MG63 (cell line): ENCODE measurements at places on chromosomes 2 and 18.

DNA sequence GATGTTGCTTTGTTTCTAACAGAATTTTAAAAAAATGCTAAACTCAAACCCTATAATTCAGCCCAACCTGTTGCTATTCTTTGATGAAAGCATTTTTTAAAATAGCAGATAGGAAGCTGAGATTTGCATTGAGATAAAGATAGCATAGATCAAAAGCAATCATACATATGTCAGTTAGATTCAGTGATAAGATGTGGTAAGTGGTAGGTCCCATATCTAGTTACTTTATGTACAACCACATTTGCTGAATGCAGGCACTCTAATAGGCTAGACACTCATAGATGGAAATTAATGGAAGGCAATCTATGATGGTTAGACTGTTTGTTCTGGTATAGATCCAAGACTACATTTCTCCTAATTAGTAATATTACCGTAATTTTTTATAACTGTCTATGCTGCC lies 27.2 kb upstream of the C1D start:
- no peak for DNase-seq

GRCh38 chr2:193315428-193316091 lies 1120.8 kb upstream of the TMEFF2 start:
- no peak for DNase-seq

GRCh38 chr18:62420513-62421209 lies 95.6 kb downstream of the TNFRSF11A start:
- DNase-seq, result no peak

- no peak for DNase-seq
Measured at GRCh38 chr18:32201948-32202672, 12.3 kb downstream of the MEP1B start.

DNA sequence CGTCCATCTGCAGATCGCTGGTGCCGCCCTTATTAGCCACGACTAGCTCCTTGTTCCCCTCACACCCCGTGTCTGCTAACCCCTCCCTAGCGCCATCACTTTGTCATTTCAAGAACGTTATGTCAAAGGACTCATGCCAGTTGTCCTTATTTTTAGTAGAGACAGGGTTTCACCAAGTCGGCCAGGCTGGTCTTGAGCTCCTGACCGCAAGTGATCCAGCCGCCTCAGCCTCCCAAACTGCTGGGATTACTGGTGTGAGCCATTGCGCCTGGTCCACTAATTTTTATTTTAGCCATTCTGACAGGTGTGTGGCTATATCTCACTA lies 138.9 kb upstream of the HDAC4 start:
- no peak for DNase-seq

- DNase-seq, result no peak
Measured at GRCh38 chr18:63378919-63379638, 12.1 kb upstream of the KDSR start.

DNA sequence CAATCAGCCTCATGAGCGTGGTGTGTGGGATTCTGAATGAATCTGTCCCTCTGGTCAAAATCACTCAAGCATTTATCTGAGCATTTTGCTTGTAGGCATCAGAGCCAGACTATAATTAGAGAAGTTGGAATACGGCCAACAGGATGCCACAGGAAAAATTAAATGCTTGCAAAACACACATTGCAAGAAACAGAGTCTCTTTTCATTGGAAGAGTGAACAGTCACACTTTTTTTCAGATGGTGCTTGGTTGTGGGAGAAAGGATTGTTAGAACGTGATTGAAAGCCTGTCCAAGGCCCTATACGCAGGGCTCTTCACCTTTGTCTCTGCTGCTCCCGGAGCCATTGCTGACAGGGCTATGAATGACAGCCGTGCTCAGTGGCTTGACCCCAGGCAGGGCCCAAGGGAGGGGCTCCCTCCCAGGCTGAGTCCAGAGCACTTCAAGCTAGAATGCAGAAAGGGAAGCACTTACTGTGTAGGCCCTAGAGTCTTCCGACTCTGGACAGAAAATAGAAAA lies 59.8 kb downstream of the SNTG2 start:
- no peak for DNase-seq

- DNase-seq, result no peak
Measured at GRCh38 chr2:98482362-98482761, 37.7 kb downstream of the INPP4A start.

- DNase-seq, result no peak
Measured at GRCh38 chr18:40004246-40004645, 1950.8 kb upstream of the PIK3C3 start.

GRCh38 chr2:61135510-61135909 lies 26.5 kb upstream of the C2orf74 start:
- DNase-seq, result no peak

DNA sequence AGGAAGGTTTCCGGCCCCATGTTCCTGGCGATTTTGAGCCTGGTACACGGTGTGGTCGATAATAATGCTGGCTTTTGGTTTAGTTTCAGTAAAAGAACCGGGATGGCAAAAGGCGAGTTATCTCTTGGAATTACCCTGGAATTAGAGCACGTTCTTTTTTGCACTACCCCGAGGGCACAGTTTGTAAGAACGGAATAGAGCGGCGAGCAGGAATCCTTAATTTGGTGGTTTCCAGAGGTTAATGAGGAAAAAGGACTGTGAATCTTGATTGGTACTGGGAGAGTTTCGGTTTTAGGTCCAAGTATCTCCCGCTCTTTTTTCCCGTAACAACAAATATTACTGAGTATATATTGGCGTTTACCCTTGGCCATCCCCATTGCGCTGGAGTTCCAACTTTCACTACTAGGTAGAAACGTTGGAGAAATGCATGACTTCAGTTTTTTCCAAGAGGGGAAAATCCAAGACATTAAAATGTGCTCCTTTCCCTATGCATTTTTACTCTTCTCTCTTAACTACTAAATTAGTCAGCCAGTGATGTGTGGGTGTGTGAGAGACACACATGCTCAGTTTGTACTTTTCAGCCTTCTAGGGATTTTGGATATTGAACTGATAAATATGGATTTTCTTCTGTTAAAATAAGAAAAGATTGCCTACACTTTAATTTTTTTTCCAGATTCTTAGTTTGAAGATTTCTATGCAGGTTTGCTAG lies 160.8 kb downstream of the AGPS start:
- DNase-seq, result no peak

GRCh38 chr2:213125646-213126347 lies 25.6 kb downstream of the IKZF2 start:
- no peak for DNase-seq

GRCh38 chr2:4358837-4359236 lies 655.5 kb downstream of the DCDC2C start:
- no peak for DNase-seq

GRCh38 chr2:1749489-1750119 lies 5.3 kb upstream of the PXDN start:
- no peak for DNase-seq

DNA sequence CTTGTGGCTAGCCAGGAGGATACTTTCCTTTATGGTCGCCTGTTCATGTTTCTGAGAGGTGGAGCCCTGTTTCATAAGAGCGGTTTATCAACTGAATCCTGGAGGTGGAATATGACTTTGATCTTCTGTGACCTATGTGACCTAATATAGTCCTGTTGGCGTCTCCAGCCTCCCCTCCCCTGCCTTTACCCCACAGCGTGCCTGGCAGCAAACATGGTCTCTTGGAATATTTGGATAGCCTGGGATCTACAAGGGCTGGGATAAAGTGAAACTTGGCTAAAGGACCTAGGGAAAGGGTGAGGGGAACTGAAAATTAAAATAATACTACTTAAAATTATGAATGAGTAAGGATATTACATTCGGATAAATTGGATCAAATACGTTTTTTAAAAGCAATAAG lies 246.0 kb downstream of the BABAM2 start:
- no peak for DNase-seq

- no peak for DNase-seq
Measured at GRCh38 chr18:37783771-37784170, 218.2 kb upstream of the CELF4 start.

- no peak for DNase-seq
Measured at GRCh38 chr2:238132463-238133450, 5.7 kb upstream of the KLHL30 start.

DNA sequence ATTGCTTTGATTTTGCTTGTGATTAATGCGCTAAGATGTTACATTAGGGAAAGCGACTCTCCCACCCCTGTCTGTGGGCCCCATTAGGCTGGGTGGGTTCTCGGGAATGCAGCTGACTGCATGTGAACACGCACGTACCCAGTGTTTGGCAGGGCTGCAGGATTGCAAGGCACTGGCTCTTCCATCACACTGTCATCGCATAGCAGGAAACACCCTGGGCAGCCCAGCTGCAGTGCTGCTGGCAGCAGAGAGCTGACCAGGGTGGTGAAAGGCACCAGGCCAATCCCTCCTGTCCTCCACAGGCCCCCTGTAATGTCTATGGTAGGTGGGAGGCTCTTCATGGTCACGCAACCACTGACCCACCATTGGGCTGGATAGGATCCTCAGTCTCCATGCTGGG lies 34.4 kb upstream of the FZD7 start:
- DNase-seq, result no peak
